Cerebellar nuclear complex (tissue), 1 donor: ENCODE measurements at places on chromosomes 16 and 17.

DNA sequence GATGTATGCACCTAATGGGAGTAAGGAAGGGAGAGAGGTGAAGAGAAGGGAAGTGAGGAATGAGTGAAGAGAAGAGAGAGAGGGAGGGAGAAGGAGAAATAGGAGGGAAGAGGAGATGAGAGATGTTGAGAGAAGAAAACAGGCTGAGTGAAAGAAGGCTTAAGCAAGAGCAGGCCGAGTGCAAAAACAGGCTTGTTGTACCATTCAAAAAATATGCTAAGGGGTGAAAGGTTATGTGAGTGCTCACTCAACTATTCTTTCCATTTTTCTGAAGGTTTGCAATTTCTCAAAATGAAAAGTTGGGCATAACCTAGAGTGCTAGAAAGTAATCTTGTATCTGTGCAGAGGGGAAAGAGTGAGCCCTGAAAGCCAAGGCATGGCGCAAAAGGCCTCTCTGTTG is 22.9 kb downstream of the RPGRIP1L start:
- no peak for DNase-seq

DNA sequence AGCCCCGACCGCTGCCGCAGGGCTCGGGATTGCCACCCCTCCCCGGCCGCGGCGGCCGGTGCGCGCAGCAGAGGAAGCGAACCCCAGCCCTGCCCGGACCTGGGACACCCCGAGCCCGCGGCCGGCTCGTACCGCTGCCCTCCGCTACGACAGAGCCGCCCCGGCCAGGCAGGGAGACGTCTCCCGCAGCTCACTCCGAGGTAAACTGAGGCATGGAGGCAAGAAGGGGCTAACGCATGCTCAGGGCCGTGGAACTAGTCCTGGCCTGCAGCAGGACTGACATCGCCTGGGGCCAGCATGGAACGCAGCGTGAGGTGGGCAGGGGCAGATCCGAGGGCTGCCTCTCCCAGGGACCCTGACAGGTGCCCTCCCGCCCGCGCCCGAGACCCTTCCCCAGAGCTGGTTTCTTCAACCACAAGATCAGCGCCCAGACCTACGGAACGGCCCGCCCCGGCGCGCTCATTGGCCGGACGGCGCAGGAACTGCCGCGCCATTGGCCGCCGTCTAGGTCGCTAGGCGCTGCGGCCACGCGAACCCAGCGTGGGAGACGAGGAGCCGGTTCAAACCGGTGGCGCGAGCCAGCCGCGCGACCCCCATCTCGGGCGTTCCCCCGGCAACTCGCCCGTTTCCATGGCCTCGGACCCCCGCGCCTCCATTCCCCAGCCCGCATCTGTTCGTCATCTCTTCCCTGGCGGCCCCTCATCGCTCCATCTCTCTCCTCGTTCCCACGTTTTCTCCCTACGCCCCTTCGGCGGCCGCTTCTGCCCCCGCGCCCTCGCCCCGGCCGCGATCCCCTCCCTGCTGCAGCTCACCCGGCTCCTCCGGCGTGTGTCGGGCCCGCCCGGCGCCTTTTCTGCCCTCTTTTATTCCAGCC is at the start of gene SLC43A2:
SLC43A2 (minus strand) TSS at position 853 of the 874 bp plus-strand sequence. CDS start 960 bp downstream, outside the sequence.
- DNase-seq = no peak

GRCh38 chr17:7262192-7262934 is at the start of gene CLDN7:
TSS of gene CLDN7 (minus strand) at chr17:7262478. CDS start at chr17:7262043, 435 bp downstream.
- DNase-seq = no peak

DNA sequence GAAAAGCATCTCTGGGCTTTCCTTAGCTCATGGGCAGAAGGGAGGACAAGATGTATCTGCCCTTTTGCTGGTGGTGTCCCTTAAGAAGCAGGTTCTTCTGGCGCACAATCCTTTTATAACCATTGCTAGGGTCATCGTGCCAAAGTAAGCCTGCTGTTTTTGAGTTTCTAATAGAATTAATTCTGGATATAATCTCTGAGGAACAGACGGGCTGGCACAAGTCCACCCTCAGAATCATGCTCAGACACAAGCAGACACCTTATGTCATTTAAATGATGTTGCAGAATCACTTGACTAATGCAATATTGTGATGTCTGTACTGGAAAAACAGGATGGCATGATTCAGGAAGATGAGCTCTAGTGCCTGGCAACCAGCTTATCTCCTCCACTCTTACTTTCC is 18.8 kb upstream of the MMD start:
- DNase-seq = no peak
